ENCODE measurements at places on chromosomes 4 and X.

DNA sequence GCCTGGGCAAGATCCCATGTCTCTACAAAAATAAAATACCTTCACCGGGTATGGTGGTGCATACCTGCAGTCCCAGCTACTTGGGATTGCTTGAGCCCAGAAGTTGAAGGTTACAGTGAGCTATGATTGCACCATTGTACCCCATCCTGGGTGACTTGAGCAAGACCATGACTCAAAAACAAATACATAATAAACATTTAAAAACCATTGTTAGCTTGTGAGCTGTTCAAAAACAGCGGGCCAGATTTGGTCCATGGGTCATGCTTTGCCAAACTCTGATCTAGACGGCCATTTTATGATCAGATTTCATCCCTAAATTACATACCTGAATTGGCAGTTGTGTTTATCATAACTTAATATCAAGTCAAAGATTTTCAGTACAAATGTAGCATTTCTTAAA is 76.0 kb upstream of the GPM6B start:
- no peak for DNase-seq

- DNase-seq = no peak
Observed at GRCh38 chrX:70092247-70092646, 30.0 kb downstream of the OTUD6A start.

GRCh38 chrX:39907964-39908661 is 189.6 kb downstream of the BCOR start:
- peak; percentile 61 for DNase-seq

- no peak for DNase-seq
Observed at GRCh38 chrX:31713120-31713519, 641.3 kb upstream of the FTHL17 start.

DNA sequence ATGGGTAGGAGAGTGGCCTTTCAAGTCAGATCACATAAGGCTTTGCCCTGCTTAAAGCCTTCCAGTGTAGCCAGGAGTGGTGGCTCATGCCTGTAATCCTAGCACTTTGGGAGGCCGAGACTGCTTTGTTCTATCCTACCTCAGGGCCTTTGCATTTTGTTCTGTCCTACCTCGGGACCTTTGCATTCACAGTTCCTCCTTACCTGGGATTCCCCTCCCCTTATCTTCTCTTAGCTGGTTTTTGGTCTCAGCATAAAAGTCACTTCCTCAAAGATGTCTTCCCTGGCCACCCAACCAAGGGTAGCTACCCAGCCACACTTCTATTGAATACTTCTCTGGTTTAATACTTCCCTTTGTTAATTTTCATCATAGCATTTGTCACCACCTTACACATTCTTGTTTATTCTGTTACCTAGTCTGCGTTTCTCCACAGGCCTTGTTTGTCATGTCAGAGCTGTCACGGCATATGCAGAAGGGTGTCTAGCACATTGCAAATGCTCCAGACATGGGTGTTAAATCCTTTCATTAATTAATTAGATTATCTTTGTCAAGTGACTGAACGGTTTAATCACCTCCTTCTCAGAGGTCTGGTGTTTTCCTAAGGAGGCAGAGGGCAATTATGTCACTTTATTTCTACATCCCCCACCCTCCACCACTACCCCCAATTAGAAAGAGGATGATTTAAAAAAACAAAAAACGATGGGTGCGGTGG is 11.3 kb upstream of the SETD7 start:
- no peak for DNase-seq
